ENCODE measurements at places on chromosomes 7 and 10.

- no peak for DNase-seq
These were observed 135.1 kb downstream of the DPY19L1 start for GRCh38 chr7:34902182-34902581.

GRCh38 chr7:105228555-105228954 is 160.2 kb downstream of the SRPK2 start:
- DNase-seq, result no peak

- DNase-seq, result no peak
These were observed 25.3 kb downstream of the EPHB4 start for GRCh38 chr7:100801833-100802568.

DNA sequence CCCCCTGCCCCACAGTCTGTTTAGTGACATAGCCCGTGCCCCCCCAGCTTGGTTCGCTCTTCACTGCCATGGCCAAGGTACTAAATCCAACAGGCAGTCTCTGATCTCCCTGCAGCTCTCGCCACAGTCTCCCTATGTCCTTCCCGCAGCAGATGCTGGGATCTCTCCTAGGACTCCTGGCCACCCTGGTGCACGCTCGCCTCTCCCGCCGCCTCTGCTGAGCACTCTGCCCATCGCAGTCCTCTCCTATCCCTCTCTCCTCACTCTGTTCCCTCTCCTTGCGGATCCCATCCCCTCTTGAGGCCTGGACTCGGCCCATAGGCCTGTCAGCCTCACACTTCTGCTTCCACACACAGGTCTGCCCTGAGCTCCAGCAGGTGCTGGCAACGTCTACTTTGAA is 204.8 kb upstream of the TCERG1L start:
- DNase-seq, result no peak

DNA sequence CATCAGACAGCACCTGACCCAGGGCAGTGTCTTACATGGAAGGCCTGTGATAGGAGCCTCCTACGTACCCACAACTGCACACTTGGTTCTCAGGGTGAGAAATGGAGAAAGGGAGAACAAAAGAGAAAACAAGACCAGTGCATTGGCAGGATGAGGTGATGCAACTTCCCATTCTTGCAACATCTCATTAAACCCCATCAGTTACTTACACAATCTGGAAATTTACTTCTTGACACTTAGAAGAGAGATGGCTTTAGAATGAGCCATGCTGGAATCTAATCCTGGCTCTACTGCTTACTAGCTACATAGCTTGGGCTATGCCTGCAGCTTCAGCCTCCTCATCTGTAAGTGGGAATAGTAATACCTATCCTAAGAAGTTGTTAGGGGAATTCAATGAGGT is 391.7 kb downstream of the KCNMA1 start:
- no peak for DNase-seq

- no peak for DNase-seq
These were observed 712 bp downstream of the ITPRIP start for GRCh38 chr10:104337521-104337984.

GRCh38 chr10:77636967-77637531 is 559 bp downstream of the KCNMA1 start:
- no peak for DNase-seq
